ENCODE measurements at places on chromosomes 2 and 18. TPM values are rescaled to one million over a fixed set of nuclear protein-coding genes. Genes with fewer than 3 reads are reported as not detected.

GRCh38 chr2:125516496-125517109, 1139.4 kb upstream of the GYPC start:
- DNase-seq = no peak

Gene RRM2
- not detected for total RNA-seq

DNA sequence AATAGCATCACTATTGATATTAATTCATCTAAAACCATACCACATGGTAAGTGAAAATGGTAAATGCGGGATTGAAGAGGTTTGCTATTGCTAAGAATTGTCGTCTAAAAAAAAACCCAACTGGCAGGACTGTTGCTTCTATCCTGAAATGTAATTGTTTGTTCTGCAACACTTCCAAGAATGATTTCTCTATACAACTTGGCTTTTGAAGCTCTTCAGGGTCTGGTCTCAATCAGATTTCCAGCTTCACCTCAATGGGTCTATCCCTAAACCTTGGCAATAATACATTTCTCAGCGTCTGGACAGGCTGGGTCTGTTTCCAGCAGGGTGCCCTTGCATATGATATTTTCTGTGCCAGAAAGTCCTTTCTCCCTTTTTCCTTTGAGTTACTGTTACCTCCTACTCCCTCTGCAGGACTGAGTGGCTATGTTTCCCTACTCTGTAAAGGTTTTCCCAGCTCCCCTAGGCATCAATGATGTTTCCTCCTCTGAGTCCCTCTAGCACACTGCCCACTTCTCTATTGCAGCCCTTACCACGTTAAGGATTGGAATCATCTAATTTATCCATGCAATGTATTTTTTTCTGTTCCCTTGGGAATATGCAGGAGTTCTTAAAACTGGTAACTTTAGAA, 118.2 kb upstream of the REV1 start:
- no peak for DNase-seq

GRCh38 chr2:65198737-65199136, 28.9 kb upstream of the ACTR2 start:
- peak; percentile 91 for DNase-seq

Gene L3MBTL4
- 0.70 TPM for total RNA-seq

GRCh38 chr2:23019476-23019875, 365.5 kb upstream of the KLHL29 start:
- DNase-seq = no peak

- DNase-seq = peak; percentile 72
Measured at GRCh38 chr2:190551928-190552327, 17.4 kb upstream of the NEMP2 start.

GRCh38 chr18:64318547-64318946, 169.7 kb upstream of the LINC00305 start:
- DNase-seq = no peak

DNA sequence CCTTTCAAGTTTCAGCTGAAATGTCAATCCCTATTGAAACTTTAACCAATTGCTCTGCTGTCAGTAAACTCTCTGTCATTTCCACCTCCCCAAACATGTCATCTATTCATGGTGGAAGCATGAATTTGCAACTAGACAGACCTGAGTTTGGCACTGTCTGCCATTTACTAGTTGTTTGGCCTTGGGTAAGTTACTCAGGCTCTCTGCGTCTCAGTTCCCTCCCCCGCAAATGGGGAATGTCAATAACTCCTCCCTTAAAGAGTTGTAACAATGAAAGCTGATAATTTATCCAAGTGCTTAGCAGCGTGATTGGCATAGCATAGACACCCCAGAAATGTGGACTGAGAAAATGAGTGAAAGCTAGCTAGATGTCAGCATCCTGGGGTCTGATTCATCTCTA, 73.3 kb upstream of the THOC1 start:
- no peak for DNase-seq

DNA sequence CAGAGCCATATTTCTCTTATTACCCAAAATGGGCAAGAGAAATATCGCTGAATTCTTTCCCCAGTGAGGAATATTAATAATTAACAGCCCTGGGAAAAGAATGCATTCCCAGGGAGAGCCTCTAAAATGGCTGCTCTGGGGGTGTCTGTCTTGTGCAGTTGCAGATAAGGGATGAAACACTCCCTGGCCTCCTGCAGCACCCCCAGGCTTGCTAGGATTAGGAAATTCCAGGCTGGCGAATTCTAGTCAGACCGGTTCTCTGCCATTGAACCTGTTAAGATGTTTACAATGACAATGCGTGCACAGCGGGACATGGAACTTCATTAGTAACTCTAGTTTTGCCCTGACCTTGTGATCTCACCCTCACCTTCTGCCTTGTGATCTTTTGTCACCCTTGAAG, 24.5 kb downstream of the MRPL30 start:
- no peak for DNase-seq

DNA sequence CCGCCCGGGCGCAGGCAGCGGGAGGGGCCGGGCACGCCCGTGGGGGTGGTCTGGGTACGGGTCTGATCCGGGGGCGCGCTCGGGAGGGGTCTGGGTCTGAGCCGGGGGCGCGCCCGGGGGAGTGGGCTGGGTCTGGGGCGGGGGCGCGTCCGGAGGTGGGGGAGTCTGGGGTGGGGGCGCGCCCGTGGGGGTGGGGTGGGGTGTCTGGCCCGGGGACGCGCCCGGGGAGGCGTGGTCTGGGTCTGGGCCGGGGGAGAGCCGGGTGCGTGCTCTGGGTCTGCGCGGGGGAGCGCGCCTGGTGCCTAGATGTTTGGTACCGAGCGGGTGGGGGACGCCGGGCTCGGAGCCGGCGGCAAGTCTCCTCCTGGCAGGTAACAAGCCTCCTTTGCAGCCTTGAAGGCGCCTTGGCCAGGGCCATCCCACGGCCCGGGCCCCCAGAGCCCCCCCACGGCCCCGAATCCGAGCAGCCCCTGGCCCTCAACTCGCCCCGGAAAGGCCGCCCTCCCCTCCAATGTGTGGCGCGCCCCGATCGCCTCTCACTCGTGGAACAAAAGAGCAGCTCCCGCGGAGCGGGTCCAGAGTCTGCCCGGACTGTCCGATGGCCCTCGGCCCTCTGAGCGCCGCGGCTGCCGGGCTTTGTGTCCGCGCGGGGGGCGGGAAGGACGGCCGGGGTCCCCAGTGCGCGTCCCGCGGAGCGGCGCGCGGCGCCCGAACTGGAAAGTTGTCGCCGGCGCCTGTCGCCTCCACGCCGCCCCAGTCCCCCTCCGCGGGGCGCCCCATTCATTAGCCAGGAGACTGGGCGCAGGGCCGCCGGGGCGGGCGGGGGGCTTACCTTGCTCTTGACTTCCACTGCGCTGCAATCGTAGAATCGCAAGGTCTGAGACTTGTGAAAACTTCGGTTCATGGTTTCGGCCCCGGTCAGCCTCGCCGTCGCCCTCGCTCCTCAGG, 595 bp downstream of the PARD6G start:
- no peak for DNase-seq

DNA sequence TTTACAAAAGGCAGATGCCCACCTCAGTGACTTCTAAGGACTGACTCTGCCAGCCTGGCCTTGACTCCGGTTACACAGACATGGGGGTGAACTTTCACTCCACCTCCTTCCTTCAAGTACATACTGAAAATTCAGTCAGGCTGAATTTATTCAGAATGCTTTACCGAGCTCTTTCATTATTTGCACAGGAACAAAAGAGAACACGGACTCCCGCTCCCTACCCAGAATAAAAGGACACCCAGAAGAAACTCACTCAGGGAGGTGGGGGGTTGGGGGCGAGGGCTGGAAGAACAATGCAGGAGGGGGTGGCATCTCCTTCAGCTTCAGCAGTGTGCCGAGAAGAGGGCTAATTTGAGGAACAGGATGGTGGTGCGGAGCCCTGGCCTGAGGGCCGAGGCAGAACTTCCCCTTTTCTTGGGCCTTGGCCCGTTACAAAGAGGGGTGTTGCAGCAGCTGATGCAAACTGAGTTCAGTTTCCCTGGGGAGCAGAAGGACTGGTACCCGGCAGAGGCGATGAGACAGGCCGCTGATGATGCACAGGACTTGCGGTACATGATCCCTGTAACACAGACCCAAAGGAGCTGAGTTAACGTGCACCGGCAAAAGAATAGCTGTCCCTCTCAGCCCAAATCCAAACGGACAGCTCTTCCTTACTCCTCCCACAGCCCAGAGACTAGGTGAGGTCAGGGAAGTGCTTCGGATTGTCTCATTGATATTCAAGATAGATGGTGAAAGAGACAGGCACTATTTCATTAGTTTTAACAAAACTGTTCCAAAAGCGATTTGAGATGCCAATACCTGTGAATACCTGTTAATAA, 24.1 kb downstream of the LYPD1 start:
- DNase-seq = no peak

Gene UGT1A4
- not detected for total RNA-seq

DNA sequence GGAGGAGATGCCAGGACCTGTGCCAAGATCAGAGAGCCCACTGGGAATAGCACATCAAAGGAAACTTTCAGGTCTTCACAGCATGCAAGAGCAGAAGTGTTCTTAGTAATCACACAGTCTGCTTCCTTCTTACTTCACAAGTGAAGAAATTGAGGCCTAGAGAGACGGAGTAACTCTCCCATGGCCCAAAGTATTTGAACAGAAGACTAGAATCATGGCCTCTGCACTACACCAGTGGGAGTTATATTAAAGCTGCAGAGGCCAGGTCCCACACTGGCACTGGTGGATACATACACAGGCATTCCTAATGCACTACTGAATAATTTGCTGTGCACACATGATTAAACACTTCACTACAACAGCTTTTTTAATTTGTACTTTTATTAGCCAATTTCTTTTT, 107.6 kb upstream of the RMP24 start:
- no peak for DNase-seq

Gene MAB21L4
- total RNA-seq = not detected

DNA sequence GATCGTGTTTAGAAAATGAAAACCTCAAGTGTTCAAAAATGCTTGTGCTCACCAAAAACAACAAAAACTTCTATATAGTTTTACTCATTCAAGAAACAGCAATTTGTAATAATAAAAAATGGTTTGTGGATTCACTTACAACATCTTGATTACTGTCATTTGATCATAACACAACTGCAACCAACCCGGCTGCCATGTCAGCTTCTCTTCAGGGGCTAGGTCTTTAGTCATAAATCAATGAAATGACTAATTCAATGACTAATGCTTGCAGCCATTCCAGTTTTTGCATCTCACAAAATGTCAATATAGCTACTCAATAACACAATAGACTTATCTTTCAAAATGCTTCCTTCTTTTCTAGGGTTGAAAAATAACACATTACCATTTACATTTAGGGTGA, 128.0 kb downstream of the OLA1 start:
- no peak for DNase-seq

GRCh38 chr2:71006323-71006722, 11.7 kb upstream of the TEX261 start:
- no peak for DNase-seq

Gene APOB
- total RNA-seq = 4.2 TPM

DNA sequence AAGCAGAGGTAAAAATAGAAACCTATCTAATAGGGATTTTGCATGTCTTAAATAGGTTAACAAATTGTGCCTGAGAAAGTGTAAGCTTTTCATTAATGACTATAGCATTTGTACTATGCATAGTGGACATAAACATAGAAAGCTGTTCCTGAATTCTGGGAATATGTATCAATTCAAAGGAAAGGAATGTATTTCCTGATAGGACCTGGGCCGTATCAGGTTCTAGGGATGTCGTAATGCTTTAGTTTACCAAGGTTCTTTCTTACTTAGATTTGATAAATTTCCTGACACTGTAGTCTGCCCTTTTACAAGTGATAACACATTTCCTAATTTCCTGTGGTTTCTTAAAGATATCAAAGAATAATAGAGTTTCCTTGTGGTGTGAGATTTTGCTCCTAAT, 191.3 kb downstream of the CDH7 start:
- DNase-seq = no peak

DNA sequence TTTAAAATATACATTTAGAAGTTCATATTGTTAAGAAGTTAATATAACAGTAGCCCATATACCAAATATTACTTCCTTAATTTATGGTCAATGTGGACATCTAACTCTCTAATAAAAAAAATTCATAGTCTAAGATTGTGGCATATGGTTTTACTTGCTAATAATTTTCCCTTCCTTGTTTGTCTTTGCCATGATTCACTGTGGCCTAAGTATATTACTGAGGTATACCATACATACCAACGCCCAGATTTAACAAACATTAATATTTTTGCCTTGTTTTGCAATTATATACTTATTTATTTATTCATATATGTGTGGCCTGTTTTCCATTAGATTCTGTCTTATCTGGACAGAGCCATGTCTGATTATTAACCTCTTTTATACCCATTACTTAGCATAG, 54.6 kb upstream of the CCDC150 start:
- no peak for DNase-seq

GRCh38 chr2:134715932-134716643, 2.7 kb downstream of the TMEM163 start:
- no peak for DNase-seq

DNA sequence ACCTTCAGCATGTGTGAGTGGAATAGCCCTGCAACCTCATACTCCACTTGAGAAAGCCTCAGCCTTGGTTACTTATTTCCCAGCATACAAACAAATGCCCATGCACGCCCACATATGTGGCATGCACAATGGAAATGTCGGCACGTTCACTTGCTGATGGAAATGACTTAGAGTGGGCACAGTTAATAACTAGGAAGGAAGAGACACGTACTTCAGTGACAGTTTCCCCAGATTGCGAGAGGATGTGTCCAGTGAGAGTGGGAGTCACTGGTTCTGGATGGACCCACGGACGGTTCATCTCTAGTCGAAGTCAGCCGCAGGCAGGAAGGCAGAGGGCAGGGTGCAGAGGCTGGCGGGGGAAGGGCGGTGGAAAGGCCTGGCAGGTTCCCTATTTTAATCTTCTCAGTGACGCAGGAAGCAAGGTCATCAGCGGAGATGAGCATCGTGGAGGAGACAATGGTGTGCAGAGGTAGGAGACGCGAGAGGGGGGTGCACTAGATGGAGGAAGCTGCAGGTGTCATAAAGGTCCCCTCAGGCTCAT, 350.7 kb upstream of the MYT1L start:
- no peak for DNase-seq

DNA sequence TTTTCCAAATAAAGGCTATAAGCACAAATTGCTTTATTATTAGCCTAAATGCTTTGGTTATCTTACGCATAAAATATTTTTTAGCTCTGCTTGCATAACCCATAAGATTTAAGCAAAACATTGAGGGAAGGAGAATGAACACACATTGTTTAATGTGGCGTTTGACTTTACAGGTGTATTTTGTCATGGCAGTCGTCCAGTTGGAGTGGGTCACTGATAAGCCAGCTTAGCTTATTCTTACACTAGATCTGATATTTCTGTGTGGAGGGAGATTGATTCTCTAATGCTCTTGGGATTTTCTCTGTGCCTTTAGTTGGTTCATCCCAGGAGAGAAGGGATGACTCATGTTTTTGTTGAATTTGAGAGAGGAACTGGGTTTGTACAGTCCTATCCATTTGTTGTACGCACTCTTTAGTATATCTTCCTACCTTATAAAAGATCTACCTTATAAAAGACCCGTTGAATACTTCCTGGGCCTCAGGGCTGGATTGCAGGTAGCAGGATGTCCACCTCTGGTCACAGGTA, 47.5 kb upstream of the ACYP2 start:
- no peak for DNase-seq

Gene PIGN
- 10.7 TPM for total RNA-seq

Gene RAX
- not detected for total RNA-seq

GRCh38 chr18:57619876-57620275, 1.8 kb downstream of the NARS1 start:
- no peak for DNase-seq

Data from gastrocnemius medialis (tissue), 4 donors.